ENCODE measurements at places on chromosomes 1 and 21.

- DNase-seq = peak; percentile 21
Observed at GRCh38 chr1:151716771-151717631, at the start of gene CELF3. CELF3 (minus strand) TSS chr1:151716803; CDS start chr1:151716020, 783 bp downstream.

- DNase-seq = no peak
Observed at GRCh38 chr1:221823149-221823548, 81.3 kb upstream of the DUSP10 start.

GRCh38 chr1:234244482-234244881 lies 128.8 kb upstream of the COA6 start:
- DNase-seq = no peak

- DNase-seq = no peak
Observed at GRCh38 chr21:15221799-15222386, 157.1 kb upstream of the NRIP1 start.

DNA sequence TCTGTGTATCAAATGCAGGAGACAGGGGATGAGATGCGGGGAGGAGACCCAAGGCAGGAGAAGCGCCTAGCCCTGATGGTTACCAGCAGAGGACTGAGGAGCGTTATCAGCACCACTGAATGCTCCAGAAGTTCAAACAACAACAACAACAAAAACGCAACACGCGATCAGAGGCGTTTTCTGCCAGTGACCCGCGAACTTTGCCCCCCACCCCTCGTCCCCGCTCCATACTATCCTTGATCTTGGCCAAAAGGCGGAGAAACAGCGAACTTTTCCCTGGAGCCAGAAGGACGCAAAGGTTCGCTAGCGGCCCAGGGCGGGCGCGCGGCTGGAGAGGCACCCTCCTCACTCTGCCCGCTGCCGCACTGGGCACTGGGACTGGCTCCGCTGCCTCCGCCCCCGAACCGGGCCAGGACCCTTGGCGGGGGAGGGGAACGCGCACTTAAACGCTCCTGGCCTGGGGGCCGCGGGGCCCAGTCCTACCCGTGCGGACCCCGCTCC lies 699 bp downstream of the ECHDC2 start:
- no peak for DNase-seq

- DNase-seq = no peak
Observed at GRCh38 chr1:59432531-59433439, 135.9 kb downstream of the FGGY start.

DNA sequence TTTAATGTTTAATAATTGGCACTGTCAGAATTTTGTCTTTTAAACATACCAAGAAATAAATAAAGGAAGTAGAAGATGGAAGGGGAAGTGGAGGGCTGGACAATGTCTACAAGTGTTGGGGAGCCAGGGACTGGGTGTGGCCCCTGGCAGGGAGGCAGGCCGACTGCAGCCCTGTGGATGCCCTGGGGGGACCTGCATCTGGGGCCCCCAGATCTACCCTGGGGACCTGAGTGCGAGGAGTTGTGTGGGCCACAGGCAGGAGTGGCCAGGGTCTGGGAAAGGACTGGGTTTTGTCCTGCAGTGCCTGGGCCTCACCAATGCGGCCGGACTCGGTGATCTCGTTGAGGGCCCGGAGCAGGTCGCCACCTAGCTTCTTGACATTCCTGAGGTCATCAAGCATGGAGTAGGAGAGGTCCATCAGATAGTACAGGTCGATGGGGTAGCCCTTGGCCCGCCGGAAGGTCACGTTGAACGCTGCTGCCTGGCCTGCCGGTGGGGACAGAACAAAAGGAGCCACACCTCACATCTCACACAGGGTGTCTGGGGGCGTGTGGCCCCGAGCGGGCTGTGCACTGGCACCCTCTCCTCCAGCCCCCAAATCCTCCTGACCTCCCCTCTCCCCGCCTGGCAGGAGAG lies 17.5 kb downstream of the ITGB2 start:
- no peak for DNase-seq

DNA sequence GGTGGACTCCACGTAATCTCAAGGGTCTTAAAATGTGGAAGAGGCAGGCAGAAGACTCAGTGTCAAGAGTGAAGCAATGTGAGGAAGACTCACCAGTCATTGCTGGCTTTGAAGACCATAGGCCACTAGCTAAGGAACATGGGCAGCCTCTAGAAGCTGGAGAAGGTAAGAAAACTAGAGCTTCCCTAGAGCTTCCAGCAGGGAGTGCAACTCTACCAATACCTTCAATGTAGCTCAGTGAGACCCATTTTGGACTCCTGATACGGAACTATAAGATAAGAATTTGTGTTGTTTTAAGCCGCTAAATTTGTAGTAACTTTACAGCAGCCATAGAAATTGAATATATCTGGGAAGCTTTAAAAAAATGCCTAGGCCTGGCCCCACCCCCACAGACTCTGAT lies 18.9 kb downstream of the METTL13 start:
- DNase-seq = no peak

DNA sequence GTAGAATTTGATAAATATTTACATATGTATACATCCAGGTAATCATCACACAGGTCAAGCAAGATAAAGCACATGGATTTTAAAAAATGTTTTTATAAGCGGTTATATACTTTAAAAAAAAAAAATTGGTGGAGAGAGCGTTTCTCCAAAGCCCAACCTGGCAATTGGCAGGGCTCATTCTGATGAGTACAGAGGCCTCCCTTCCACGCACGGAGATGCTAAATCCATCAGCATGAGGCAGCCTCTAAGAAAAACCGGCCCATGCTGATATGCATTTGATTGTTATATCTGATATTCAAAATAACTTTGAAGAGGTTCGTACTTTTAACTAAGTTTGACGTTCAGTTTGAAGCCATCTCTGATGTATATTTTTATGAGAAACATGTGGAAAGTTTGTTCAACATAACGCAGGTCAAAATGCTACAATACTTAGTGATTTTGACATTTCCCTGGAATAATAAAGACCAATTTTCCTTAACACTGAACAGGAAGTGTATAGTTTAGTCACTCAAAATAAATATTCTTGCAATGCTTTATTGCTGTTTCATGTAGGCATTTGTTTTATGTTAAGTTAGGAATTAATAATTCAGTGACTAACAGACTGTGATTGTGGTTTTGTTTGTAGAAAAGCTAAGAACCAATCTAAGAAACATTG lies 151.7 kb downstream of the NR5A2 start:
- no peak for DNase-seq

DNA sequence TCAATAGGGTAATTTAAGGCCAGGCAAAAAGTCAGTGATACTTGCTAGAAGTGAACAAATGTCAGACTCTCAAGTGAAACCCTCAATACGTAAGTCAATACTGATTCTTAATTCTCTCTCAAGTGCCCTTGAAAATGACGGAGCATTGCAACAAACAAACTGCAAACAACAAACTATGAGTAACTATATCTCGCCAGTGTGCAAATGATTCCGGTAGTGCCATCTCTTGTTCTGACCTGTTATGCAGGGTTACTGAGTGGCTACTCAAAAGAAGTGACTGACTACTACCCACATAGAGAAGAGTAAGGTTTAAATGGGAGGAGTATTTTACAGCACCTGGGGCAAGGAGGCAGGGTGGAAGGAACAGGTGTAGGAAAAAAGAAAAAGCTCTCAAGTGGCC lies 1.6 kb downstream of the SLC19A2 start:
- no peak for DNase-seq

DNA sequence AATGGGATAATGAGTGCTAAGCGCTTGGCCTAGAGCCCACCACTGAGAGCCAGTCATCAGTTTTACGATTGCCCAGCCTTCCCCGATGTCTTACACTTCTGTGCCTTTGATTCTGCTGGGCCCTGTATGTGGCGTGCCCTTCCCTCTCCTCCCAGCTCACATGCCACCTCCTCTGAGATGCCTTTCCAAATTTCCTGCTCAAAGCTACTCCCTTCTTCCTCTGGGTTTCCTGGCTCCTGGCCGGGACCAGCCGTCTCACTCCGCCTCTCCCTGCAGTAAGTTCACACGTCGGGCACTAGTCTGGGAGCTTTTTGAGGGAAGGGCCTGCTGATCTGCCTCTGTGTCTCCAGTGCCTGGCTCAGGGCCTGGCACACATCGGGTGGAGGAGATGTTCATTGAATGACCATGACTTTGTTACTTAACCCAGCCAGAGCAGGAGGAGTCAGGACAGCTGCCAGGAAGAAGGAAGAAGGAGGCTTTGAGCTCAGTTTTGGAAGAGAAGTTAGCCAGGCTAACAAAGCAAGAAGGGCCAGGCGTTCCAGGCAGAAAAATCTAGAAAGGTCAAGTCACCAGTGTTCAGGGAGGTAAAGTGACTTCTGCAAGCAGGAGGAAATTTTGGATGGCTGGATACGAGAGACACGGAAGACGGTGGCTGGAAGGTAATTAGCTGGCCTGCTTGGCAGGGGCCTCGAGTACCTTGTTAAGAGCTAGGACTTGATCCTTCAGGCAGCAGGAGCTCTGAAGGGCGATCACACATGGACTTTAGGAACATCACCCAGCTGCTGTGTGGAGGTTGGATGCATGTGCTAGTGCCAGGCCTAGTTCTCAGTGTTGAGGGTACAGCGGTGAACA lies 63.6 kb downstream of the EPHB2 start:
- DNase-seq = no peak

GRCh38 chr21:20662514-20662913 lies 335.7 kb upstream of the NCAM2 start:
- no peak for DNase-seq

- no peak for DNase-seq
Observed at GRCh38 chr1:56394298-56394697, 185.1 kb downstream of the PLPP3 start.

- DNase-seq = no peak
Observed at GRCh38 chr1:86471291-86471690, 2.6 kb downstream of the CLCA1 start.

DNA sequence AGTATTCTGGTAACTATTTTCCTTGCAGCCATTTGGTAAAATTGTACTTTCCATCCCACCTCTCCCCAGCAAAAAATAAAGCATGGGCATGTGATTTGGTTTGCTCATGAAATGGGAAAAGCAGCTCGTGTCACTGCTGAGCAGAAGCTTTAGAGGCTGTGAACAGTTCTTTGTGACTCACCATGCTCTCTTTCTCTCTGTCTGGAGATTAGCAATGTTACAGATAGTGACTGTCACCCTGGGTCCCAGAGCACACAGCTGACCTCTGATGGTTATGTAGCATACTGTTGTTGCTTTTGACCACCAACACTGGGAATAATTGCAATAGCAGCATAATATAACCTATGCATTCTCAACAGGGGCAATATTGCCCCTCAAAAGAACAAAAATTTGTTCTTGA lies 70.6 kb downstream of the RGS2 start:
- no peak for DNase-seq

- DNase-seq = no peak
Observed at GRCh38 chr1:61708953-61709907, 15.7 kb downstream of the TM2D1 start.

DNA sequence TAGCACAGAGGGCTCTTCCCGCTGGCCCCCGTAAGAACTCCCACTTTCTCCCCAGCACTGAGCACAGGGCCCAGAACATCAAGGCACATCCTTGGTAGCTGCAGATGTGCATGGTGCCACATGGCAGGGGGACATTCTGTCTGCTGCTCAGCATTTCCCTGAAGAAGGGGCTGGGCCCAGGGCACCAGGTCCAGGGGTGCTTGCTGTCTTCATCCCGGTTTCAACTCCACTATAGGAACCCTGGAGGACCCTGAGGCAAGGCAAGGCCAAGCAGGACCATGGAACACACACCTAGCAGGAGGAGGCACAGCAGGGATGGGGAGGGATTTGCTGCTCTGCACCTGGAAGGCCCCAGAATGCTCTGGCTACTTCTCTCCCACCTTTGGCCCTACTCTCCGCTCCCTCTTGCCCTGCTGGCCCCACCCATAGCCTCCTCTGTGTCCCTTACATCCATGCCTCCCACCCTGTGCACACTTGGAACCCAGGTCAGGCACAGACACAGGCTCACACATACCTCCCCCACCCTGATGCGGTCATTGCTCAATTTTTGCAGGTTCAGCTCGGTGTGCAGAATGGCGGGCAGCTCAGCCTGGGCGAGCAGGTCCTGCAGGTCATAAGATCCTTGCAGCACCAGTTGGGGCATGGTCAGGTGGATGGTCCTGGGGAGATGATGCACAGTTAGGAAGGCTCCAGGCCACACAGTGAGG lies 10.1 kb downstream of the AGT start:
- DNase-seq = no peak

Data from stimulated activated CD4-positive, alpha-beta T cell treated with anti-CD3 and anti-CD28 coated beads, Interleukin-4, amount 100 ng/mL, for 1 hour (primary cell).